Pulmonary artery endothelial cell (primary cell): ENCODE measurements at places on chromosomes 11 and 22. TPM values are rescaled to one million over a fixed set of nuclear protein-coding genes. Genes with fewer than 3 reads are reported as not detected.

GRCh38 chr22:39244496-39245129, at the start of gene PDGFB:
TSS of gene PDGFB (minus strand) at chr22:39244982. CDS start at chr22:39243963, 1,019 bp downstream.
- DNase-seq = peak; percentile 52

DNA sequence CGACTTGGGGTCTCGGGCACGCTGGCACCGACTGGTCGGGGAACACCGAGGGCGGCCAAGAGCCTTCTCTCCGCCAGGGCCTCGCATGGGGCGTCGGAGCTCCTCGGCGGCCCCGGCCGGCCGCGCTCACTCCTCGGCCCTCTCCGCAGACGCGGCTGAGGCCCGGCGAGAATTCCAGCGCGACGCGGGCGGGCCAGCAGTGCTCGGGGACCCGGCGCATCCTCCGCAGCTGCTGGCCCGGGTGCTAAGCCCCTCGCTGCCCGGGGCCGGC, 5.6 kb downstream of the TBX1 start:
- no peak for DNase-seq

DNA sequence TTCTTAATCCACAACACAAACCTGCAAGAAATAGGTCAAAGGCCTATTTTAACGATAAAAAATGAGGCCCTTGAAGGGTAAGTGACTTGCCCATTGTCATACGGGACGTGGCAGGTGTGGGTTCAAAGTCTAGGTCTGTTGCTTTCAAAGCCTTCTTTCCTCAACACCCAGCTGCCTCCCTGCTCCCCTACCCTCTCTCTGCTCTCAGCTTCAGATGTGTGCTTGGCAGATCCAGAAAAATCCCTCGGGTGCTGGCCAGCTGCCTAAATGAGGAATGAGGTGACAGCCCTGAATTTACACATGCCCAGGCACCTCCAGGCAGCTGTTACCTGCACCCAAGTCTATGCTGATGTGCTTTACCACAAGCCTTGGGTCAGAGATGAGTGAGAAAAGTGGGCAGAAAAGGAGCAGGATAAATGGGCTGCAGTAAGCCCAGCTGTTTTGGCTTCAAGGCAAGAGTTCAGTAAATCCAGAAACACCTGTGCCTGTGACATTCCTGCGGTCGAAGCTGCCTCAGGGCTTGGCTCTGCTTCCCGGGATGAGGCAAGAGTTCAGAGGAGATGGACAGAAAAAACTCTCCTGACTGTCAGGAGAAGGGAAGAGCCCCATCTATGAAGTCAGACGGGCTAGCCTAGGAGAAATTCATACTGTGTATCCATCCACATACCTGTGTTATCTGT, 49.9 kb upstream of the LDLRAD3 start:
- no peak for DNase-seq

DNA sequence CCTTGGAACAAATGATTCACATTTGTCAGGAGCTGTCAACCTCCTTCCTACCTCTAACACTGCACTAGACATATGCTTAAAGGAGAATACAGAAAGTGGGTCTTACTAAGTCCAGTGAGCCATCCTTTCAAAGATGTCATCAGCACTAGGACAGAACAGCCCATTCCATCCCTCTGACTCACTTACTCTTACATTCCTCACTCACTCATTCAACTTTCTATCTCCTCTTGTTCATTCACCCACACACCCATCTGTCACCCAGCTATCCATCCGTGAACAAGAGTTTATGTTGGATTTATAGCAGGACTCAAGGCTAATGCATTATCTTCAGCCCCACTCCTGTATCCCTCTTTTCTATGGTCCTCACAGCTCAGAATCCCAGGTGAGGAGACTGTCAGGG, 9.1 kb downstream of the INSC start:
- no peak for DNase-seq

- DNase-seq = no peak
Measured at GRCh38 chr11:13861411-13861810, 101.1 kb upstream of the SPON1 start.

DNA sequence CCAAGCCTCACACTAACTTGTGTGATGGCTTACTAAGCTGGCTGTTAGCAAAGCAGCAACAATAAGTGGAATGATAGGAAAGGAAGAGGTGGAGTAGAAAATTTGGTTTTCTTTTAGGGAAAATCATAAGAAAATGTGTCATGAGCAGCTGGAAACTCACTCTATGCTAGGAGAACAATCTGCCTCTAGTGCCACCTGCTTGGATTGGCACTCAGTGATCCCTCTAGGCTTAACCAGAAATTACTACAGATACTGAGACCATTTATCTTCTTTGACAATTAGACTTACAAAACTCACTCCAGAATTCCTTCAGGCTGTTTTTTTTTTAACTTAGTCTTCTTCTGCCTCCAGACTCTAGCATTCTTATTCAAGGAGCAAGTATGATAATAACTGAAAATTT, 117.3 kb downstream of the CD44 start:
- no peak for DNase-seq

DNA sequence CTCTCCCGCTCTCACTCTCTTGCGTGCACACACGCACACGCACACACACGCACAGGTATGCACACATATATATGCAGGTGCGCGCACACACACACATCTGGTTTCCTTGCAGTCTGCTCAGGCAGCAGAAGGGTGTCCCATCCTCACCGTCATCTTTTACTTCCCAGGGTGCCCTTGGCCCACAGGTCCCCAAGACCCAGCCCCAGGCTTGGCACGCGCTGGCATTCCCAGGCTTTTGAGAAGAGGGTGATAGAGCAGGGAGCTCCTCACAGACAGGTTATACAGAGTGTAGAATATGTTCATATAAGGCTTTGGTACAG, 52.0 kb upstream of the SPATA19 start:
- DNase-seq = no peak

GRCh38 chr11:34916843-34917770, 689 bp downstream of the PDHX start:
- no peak for DNase-seq

DNA sequence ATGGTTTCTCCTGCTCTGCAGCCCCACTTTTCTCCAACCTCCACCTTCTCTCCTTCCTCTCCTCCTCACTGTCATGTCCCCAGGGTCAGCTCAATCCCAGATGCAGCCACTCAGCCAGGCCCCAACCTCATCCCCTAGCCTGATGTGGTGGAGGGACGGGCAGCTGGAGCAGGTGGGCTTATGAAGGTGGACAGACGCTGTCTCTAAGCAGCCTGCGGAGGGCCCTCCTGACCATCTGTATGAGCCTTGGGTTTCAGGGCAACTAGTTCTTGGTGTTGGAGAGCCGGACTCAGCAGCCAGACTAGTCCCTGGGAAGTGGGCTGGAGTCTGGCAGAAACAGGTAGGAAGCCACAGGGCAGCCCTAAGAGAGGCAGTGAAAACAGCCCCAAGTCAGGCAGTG, 18.1 kb downstream of the CRYBB2 start:
- no peak for DNase-seq

DNA sequence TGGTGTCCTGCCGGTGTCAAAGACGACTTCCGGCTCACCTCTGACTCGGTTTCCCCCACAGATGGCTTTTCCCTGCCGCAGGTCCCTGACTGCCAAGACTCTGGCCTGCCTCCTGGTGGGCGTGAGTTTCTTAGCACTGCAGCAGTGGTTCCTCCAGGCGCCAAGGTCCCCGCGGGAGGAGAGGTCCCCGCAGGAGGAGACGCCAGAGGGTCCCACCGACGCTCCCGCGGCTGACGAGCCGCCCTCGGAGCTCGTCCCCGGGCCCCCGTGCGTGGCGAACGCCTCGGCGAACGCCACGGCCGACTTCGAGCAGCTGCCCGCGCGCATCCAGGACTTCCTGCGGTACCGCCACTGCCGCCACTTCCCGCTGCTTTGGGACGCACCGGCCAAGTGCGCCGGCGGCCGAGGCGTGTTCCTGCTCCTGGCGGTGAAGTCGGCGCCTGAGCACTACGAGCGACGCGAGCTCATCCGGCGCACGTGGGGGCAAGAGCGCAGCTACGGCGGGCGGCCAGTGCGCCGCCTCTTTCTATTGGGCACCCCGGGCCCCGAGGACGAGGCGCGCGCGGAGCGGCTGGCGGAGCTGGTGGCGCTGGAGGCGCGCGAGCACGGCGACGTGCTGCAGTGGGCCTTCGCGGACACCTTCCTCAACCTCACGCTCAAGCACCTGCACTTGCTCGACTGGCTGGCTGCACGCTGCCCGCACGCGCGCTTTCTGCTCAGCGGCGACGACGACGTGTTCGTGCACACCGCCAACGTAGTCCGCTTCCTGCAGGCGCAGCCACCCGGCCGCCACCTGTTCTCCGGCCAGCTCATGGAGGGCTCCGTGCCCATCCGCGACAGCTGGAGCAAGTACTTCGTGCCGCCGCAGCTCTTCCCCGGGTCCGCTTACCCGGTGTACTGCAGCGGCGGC, 5.5 kb downstream of the B3GNT6 start:
- DNase-seq = no peak

DNA sequence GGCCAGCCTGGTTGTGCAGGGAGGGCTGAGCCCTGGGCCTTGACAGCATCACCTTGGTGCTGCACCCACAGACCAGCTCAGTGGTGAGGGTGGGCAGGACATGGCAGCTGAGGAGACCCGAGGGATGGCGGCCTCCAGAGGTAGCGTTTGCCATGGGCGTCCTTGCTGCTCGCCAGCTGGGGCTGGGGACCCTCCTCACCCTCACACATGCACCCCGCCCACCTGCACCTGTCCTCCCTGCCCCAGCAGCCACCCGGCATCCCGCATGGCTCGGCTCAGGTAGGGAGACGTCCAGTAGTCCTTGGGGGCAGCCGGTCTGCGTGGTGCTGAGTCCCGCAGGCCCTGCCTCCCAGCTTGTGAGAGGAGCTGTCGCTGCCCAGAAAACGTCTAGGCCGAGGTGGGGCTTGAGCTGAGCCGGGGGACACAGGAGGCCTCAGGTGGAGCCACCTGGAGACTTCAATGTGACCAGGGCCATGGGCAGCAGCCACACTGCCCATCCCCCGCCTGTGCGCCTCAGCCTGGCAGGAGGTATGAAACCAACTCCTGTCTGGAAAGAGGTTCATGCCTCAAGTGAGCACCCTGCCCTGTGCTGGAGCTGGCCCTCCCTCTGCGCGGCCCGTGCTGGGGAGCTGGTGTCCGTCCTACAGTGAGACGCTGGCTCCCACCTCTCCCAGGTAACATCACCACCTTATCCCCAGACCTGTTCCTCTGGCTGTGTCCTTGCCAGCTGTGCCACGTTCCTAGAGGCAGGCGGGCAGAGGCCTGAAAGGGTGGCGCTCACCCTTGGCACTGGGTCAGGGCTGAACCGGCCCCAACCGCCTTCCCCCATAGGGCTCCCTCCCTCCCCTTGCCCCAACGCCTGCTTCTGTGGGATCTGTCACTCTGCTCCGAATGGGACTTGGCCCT, 3.3 kb upstream of the TRABD start:
- no peak for DNase-seq

The TRIM29 gene
- total RNA-seq = 0.25 TPM in 1 of 2 replicates, not detected in the other

The CECR2 gene
- 1.2 and 1.8 TPM in 2 replicates for total RNA-seq

DNA sequence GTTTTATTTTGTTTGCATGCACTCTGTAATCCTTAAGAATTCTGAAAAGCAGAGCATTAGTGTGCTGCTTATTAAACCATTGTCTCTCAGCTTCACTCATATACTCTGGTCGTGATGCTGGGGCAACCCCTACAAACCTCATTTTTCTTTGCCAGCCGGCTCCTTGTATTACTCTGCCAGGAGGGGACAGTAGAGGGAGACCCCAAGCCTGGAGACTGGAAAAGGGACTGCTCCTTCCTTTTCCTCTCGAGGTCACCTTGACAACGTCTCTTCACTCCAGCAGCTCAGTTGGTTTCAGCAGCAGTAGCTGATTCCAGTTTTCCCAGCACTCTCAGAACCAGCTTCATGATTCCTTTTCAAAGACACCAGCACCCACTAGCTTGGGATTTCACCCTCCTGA, 2.8 kb upstream of the JHY start:
- DNase-seq = no peak

DNA sequence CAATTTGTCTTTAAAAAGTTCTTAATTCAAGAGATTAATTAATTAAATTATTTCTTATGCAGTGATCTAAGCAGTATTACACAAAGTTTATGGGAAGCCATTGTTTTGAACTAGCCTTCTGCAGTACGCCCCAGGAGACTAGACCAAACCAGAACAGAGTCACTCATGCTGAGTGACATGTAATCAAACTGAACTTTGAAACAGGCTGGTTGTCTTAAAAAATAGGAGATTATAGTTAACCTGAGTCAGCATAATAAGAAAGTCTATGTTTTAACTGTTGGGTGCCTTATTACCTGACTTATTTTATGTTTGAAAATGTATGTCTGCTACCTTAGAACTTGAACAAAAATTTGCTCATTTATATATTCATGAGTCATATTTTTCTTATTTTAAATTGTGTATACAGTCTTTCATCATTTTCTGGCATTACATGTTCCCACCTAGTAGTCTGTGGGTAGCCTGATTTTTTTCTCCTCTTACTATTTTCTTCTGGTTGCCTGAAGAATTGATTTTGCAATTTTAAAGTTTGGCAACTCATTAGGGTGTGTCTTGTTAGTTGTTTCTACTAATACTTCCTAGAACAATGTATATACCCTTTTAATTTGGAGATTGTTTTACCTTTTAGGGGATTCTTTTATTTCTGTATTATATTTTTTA, 161.4 kb downstream of the AASDHPPT start:
- no peak for DNase-seq

GRCh38 chr11:75945446-75945845, 130.4 kb downstream of the UVRAG start:
- no peak for DNase-seq

GRCh38 chr11:32881286-32881685, 11.3 kb upstream of the QSER1 start:
- no peak for DNase-seq

DNA sequence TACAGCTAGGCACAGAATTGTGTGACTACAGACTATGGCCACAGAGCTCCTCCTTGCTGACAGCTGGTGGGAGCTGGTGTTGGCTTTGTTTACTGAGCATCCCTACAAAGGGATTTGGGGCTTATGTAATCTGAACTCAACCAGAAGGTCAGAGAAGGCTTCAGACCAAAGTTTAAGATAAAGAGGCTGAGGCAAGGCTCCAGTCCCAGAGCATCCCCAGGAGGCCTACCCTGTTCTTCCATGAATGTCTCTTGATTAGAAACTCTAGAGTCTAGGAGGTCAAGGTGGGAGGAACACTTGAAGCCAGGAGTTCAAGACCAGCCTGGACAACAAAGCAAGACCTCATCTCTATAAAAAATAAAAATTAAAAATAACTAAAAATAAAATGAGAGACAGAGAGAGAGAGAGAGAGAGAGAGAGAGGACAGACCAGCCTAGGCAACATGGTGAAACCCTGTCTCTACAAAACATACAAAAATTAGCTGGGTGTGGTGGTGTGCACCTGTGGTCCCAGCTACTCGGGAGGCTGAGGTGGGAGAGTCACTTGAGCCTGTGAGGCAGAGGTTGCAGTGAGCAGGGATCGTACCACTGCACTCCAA, 125.5 kb upstream of the SERPIND1 start:
- DNase-seq = no peak

The FSHB gene
- not detected in 2 replicates for total RNA-seq
